ENCODE measurements at places on chromosomes 16 and 17. TPM values are rescaled to one million over a fixed set of nuclear protein-coding genes. Genes with fewer than 3 reads are reported as not detected.

GLTPD2 gene
- not detected for total RNA-seq

GRCh38 chr16:86708431-86708830, 130.1 kb downstream of the FOXL1 start:
- no peak overlapping the region for H3K27ac ChIP-seq
- H3K4me3 ChIP-seq: no peak overlapping the region
- no peaks in the 10 kb centered on the region for H3K36me3 ChIP-seq
- DNase-seq: no peak

- H3K27me3 ChIP-seq: peaks cover 6% of the 10 kb centered on the region
- no peak overlapping the region for H3K4me3 ChIP-seq
- H3K27ac ChIP-seq: no peak overlapping the region
- DNase-seq: no peak
- no peaks in the 10 kb centered on the region for H3K36me3 ChIP-seq
- H3K4me1 ChIP-seq: no peaks in the 10 kb centered on the region
Observed at GRCh38 chr16:49019831-49020230, 261.8 kb downstream of the CBLN1 start.

DNA sequence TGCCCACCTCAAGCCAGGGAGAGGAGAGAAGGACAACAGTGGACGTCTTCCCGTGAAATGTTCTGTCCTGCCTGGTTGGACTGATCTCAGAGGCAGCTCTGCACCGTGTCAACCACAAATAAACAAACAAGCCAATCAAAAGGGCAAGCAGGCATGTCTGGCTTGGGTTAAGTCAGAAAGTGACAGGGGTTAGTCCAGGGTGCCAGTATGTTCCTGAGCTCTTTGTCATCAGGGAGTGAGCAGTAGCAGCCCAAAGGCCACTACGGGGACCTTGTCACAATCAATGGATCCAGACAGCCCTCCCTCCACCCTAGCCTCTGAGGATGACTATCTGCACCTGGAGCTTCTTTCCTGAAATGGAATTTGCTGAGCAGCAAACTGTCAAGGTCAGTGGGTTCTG, 35.0 kb downstream of the CNGB1 start:
- no peak overlapping the region for H3K4me3 ChIP-seq
- no peaks in the 10 kb centered on the region for H3K36me3 ChIP-seq
- H3K27ac ChIP-seq: no peak overlapping the region
- H3K4me1 ChIP-seq: peaks cover 2% of the 10 kb centered on the region
- no peak for DNase-seq

DNA sequence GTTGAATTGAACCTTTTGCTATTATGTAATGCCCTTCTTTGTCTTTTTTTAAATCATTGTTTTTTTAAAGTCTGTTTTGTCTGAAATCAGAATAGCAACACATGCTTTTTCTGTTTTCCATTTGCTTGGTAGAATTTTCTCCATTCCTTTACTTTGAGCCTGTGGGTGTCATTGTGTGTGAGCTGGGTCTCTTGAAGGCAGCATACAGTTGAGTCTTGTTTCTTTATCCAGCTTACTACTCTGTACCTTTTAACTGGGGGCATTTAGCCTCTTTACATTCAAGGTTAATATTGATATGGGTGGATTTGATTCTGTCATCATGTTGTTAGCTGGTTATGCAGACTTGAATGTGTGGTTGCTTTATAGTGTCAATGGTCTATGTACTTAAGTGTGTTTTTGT, 292.0 kb downstream of the MAP2K4 start:
- H3K27me3 ChIP-seq: no peaks in the 10 kb centered on the region
- DNase-seq: no peak
- H3K4me3 ChIP-seq: no peak overlapping the region
- H3K4me1 ChIP-seq: no peaks in the 10 kb centered on the region
- H3K27ac ChIP-seq: no peak overlapping the region

ALOX15B gene
- not detected for total RNA-seq

Data from adrenal gland (tissue), 19 donors.